ENCODE measurements at places on chromosomes 7 and 10.

DNA sequence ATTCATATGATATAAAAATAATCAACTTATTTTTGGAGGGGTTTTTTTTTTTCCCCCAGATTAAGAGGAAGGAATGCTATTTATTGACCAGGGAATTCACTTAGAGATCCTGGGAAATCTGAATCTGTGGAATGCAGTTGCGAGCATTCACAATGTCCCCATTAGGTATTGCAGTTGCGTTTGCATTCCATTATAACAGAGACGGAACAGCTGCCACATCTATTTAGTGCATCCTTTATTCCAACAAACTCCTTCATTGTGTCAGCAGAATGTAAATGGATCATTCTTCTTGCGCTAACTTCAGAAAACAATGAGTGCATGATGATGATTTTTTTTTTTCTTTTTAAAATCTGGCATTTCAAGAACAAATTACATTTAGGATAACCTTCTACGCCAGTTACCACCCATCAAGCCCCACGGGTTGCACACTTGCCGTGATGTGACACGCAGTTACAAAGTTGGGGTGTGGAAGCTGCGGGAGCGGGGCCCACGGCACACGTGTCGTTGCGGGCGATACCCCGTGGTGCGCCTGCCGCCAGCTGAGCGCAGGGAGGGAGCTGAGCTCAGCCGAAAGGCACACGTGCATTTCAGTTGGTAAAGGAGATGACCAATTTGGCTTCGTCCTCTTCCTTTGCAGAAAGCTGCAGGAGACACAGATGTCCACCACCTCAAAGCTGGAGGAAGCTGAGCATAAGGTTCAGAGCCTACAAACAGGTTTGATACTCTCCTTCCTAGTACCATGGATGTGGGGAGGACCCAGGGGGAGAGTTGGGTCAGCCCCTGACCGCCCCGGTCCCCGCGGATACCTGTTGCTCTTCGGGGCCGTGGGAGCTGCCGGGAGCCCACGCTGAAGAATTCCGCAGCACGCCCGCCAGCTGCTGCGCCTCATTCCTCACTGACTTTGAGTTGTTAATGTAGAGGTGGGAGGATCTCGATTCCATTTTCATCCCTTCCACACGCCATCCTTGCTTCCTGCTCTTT, 175.3 kb upstream of the SH2B2 start:
- DNase-seq = peak; percentile 51

GRCh38 chr10:89808842-89809241, 107.5 kb downstream of the KIF20B start:
- peak; percentile 15 for DNase-seq

DNA sequence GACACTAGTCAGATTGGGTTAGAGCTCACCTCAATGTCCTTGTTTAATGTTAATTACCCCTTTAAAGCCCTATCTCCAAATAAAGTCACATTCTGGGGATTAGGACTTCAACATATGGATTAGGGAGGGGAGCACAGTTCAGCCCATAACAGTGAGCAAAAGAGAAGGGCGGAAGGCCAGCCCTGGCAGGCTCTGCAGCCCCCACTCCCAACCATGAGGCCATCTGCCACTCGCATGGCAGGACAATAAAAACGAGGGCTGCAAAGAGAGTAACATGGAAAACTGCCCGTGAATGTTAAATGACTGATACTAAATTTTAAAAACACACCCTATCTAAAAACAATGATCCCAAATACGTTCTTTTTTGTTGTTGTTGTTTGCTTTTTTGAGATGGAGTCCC, 38.7 kb downstream of the RGS10 start:
- no peak for DNase-seq

DNA sequence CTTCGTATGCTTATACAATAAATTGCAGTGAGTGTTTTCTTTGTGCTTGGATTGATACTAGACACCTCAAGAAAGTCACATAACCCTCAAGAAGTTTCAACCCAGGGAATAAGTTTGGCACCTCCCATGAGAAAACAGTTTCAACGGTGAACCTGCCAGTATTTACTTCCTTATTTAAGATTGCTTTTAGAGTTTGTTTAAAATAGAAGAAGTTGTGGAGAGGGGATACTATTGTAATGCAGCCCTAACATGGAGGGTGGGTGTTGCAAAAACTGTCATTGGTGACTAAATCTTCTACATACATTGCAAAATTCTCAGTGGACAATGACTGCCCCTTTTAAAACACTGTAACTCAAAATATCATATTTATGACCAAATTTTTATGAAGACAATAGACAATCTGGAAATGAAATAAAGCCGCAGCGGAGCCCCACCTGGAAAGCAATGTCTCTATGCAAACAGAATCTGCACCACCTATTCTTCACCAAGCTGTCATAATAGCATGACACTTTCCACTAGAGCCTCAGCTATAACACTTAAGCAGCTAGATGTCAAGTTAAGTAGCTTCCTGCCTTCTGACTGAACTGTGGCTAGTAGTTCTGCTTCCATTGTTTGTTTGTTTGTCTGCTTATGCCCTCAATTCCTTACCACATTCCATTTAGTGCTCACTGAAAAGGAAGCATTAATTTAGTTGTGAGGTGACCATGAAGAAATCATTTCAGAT, 98.2 kb downstream of the MDFIC start:
- no peak for DNase-seq

DNA sequence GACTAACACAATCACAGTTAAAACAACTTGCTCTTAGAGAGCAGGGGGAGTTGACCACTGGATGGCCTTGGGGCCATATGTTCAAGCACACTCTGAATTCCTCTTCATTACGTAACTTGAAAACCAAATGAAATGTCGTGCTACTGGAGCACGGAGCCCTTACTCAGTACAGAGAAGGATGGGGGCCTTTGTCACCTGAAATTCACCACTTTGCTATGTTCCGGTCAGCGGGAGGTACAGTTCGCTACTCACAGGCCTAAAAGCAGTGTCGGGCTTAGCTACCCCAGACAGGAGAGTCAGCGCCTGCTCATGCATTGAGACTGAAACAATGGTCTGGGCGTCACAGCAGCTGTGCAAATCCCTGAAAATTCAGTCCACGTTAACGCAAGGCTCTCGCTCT, 39.6 kb downstream of the GLI3 start:
- DNase-seq = no peak

- DNase-seq = no peak
Measured at GRCh38 chr10:100155936-100156335, 29.9 kb downstream of the ERLIN1 start.

- DNase-seq = peak; percentile 77
Measured at GRCh38 chr7:4789194-4790077, 14.0 kb downstream of the AP5Z1 start.

DNA sequence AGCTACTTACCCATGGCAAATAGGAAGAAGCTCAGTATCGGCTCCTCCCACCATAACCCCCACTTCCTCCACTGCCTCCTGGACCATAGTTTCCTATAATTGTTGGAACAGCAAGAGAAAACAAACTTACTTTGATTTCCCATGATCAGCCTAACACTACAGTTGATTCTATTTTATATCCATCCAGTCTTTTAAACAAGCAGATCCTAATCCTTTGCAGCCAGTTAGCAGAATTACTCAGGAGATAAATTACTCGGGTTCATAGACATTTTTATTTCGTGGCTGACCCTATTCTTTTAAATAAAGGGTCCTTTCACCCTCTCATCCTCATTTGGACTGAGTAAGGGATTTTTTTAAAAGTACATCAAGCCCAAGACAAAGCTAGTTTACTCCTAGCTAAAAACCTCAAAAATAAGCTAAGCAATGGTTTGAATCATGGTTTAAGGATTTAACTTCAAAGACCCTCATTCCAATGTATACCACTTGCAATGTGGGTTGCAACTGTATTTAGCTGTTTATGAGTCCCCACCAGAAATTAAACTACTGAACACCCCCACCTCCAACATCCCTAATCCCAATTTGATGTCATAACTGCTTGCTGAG, 8.0 kb downstream of the HNRNPA2B1 start:
- DNase-seq = no peak

DNA sequence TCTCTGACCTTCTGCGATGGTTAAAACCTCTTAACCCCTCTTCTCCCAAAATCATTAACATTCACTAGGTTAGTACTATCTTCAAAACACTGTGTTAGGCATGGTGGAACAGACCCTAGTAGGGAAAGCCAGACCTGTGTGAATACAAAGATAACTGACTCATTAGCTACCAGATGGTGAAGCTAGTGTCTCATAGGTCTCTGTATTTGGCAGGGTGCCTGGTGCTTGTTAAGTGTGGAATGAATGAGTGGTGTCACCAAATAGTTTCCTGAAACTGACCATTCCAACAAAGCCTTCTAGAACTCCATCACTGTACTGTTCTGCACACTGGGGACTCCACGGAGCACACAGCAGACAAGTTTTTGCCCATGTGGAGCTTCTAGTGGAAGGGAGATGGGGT, 27.7 kb upstream of the TM9SF3 start:
- no peak for DNase-seq

- DNase-seq = peak; percentile 96
Measured at GRCh38 chr10:69639291-69640195, 9.5 kb downstream of the FAM241B start.

GRCh38 chr7:10998996-10999757, 25.5 kb downstream of the PHF14 start:
- DNase-seq = peak; percentile 26

DNA sequence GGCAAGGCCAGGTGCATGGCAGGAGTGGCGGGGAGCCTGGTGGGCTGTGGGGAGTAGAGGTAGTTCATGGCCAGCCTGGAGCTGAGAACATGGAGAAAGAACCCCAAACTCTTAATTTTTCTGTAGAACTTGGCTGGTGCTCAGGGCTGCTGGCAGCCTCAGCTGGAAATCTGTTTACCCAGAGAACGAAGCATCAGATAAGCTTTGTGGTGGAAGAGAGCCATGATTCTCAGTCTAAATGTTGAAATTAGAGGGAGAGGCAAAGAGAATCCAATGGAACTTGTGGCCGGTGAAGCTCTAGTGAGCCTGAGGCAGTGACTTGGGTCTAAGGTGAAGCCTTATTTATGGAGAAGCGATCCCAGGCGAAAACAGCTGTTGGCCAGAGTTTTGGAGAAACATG, 126.4 kb downstream of the CCDC3 start:
- DNase-seq = no peak

DNA sequence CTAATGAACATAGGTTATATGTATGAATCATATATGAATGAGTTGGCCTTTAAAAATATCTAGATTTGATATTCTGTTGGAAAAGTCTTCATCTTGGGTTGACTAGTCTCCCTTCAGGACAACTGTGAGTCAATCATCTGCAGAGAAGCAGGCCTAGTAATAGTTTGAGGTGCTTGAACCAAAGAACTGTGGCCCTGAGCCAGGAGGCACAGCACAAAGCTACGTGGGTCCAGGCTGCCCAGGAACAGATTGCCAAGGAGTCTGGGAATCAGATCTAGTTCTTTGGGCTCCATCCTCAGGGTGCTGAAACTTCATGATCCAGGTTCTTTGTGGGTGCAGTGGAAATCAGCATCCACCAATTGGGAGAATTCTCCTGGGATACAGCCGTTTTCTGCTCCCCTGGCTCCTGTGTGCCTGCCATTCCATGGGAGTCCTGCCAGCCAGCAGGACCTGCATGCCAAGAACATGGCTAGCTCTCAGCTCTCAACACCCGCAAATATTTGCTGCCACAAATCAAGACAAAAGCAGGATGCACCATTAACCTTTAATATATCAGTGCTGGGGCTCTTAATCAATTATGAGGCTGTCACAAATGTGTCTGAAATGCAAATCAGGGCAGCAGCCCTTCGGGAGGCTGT, 709.0 kb downstream of the GRID1 start:
- DNase-seq = no peak

GRCh38 chr7:47253650-47254080, 328.2 kb downstream of the TNS3 start:
- peak; percentile 95 for DNase-seq

- peak; percentile 92 for DNase-seq
Measured at GRCh38 chr10:31947144-31947926, 18.7 kb upstream of the ARHGAP12 start.

GRCh38 chr10:43059828-43060227, 17.0 kb upstream of the RET start:
- peak; percentile 57 for DNase-seq

GRCh38 chr7:91353848-91354247, 89.6 kb downstream of the FZD1 start:
- no peak for DNase-seq

DNA sequence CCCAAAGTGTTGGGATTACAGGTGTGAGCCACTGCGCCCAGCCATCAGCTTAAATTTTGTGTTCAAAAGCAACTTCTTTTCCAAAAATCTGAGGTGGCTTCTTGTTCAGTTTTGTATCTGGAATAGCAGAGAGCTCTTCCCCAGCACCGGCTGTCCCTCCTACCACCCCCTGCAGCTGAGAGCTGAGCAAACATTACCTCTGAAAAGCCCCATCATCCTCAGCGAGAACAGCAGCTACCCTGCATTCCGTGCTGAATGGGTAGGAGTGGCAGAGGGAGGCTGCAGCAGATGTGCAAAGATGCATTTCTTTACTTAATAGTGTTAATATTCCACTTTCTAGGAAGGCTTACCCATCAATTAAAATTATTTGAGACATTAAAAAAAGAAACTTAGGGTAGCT, 31.8 kb downstream of the CCM2 start:
- DNase-seq = no peak

- DNase-seq = no peak
Measured at GRCh38 chr10:60536529-60537114, 146.9 kb upstream of the ANK3 start.

DNA sequence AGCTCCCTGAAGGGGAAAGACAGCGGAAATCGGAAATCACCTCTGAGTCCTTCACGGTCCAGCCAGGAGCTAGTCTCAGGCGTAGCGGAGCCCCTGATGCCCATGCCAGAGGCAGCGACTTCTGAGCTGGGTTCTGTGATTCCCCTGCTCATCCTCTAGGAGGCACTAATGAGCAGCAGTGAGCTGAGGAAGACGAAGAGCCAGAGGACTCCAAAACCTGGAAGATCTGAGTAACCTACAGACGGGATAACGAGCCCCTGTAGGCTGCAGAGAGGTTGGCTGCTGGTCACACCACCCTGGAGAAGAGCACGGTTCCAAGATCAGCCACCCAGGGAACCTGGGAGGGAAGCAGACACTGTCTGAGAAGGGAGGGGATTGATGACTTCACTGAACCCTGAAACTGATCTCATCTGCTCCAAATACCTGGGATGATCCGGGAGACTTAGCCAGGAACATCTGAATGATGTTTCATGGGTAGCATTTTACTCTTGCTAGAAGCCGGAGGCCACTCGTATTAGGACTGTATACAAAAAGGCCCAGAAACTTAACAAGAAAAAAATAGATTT, 304.1 kb downstream of the PAXIP1 start:
- no peak for DNase-seq

GRCh38 chr7:5652118-5652517, 129.3 kb downstream of the RNF216 start:
- no peak for DNase-seq

- DNase-seq = no peak
Measured at GRCh38 chr10:69242852-69243212, 22.7 kb downstream of the HKDC1 start.

- DNase-seq = no peak
Measured at GRCh38 chr7:41847606-41848005, 144.7 kb upstream of the INHBA start.
